Gastrocnemius medialis (tissue), 4 donors: ENCODE measurements at places on chromosomes 4 and X. TPM values are rescaled to one million over a fixed set of nuclear protein-coding genes. Genes with fewer than 3 reads are reported as not detected.
A peak's percentile ranks its signal among the peaks of the same experiment; 100 is the strongest.

DNA sequence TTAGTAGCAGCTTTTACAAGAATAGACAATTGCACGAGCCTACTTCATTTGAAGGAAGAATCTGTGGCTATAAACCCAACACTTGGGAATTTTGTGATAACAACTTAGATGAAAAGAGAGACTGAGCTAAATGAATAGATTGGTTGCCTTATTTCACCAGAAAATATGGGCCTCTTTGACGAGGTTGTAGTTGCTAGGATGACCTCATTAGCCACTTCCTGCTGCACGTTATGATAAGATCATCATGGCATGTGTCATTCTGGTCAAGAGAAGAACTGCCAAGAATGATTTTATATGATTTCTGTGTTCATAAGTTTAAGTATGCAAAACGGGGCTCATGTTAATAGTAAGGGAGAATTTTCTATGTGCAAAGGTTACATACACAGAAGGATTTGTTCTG lies 321.9 kb upstream of the GIMD1 start:
- no peak for DNase-seq
- H3K36me3 ChIP-seq = no peaks in the 10 kb centered on the region
- no peaks in the 10 kb centered on the region for H3K27me3 ChIP-seq
- H3K4me1 ChIP-seq = no peaks in the 10 kb centered on the region
- H3K27ac ChIP-seq = no peak overlapping the region

DNA sequence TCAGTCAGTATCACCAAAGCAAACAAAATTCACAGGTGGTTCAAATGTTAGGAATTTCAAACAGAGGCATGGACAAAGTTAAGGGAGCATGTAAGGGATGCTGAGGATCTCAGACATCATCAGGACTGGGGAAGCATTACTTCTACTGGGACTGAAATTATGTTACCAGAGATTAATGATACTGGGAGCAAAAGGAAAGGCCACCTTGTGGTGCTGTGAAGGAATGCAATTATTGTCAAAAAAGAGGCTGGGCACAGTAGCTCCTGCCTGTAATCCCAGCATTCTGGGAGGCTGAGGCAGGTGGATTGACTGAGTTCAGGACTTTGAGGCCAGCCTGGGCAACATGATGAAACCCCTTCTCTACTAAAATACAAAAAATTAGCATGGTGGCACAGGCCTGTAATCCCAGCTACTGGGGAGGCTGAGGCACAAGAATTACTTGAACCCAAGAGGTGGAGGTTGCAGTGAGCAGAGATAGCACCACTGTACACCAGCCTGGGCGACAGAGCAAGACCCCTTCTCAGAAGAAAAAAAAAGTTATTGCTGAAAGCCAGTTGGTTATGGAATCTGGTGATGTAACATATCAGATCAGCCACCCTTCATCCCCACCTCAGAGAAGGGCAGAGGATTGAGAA lies 954.3 kb downstream of the PCDH7 start:
- H3K27ac ChIP-seq = no peak overlapping the region
- H3K4me3 ChIP-seq = no peak overlapping the region
- H3K4me1 ChIP-seq = no peaks in the 10 kb centered on the region
- no peaks in the 10 kb centered on the region for H3K27me3 ChIP-seq
- no peaks in the 10 kb centered on the region for H3K36me3 ChIP-seq

- peaks cover 7% of the 10 kb centered on the region for H3K4me1 ChIP-seq
- no peak overlapping the region for H3K4me3 ChIP-seq
- H3K36me3 ChIP-seq = peaks cover 14% of the 10 kb centered on the region
- DNase-seq = no peak
- no peaks in the 10 kb centered on the region for H3K27me3 ChIP-seq
Observed at GRCh38 chr4:1705732-1706131, 6.4 kb downstream of the SLBP start.

DNA sequence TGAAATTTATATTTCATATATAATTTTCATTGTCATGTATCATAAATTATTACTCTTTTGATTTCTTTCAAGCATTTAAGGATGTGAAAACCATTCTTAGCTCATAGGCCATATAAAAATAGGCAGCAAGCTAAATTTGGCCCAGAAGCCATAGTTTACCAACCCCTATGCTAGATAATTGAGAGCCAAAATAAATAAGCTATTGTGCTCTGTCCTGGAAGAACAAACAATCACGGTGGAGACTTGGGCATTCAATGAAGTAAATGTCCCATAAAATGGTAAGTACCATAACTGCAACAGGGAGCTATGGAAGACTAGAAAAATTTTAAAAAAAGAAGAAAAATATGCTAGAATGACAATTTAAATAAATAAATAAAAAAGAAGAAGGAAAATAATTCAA lies 60.9 kb upstream of the PACRGL start:
- no peak overlapping the region for H3K4me3 ChIP-seq
- H3K27ac ChIP-seq = no peak overlapping the region
- H3K27me3 ChIP-seq = no peaks in the 10 kb centered on the region
- H3K36me3 ChIP-seq = no peaks in the 10 kb centered on the region

DNA sequence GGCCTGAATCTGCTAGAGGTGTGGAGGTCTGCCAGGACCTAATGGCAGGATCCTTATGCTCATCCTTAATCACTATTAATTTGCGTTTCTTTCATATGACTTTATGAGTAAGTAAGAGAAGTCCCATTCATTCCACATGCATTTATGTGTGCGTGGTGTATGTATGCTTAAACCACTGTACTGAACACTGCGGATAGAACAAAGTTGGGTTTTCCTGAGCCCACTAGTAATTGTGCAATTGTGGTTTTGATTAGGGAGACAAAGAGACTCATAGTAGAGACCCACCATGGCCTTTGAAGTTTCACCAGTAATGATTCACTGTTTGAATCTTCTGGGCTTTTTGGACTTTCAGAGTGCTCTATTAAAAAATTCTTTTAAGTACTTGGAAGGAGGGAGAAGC lies 498.5 kb upstream of the DIPK2B start:
- DNase-seq = no peak
- no peaks in the 10 kb centered on the region for H3K4me1 ChIP-seq
- no peak overlapping the region for H3K27ac ChIP-seq
- H3K36me3 ChIP-seq = no peaks in the 10 kb centered on the region
- H3K27me3 ChIP-seq = no peaks in the 10 kb centered on the region

DNA sequence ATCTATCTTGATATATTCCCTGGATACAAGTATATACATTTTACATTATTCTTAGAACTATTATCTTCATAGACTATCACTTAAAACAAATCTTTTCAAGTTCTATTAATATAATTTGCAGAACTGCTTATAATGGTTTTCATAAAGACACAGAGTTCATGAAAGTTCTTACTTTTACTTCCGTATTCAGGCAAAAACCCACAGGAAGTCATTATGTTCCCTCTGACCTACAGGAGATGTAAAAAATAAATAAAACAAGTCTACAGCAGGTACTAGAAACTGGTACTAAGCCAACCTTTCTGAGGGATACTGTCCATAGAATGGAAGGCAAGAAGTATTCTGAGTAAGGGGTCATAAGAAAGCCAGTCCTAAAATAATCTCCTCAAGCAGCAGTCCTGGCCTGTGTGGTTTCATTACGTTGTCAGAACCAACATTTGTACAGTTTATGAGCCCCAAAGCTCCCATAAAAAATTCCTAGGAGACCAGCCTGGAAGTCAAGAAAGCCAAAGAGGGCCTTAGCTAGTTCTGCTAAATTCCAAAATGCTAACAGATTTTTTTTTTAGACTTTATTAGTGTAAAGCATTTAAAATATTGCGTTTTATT lies 68.6 kb downstream of the CAMK2D start:
- H3K36me3 ChIP-seq = no peaks in the 10 kb centered on the region
- H3K4me3 ChIP-seq = no peak overlapping the region
- peak overlapping the region; percentile 63 for H3K27ac ChIP-seq
- H3K4me1 ChIP-seq = peaks cover 35% of the 10 kb centered on the region
- DNase-seq = no peak

DNA sequence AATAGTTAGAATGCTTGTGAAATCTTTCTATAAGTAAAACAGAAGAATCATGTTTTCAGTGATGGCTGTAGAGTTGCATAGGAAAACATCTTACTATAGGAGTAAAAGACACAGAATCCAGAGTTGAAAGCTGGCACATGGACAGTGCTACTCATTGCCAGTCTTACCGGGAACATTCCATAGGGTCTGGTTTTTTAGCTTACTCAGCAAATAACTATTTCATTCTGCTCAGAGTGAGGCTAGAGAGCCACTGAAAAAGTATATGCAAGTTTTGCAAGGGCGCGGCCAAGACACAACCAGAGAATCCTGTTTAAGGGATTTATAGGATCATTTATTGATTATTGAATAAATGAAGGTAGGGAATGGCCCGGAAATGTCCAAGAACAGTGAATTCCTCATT lies 60.3 kb downstream of the MTHFD2L start:
- H3K4me1 ChIP-seq = no peaks in the 10 kb centered on the region
- no peak overlapping the region for H3K27ac ChIP-seq
- DNase-seq = no peak
- no peaks in the 10 kb centered on the region for H3K27me3 ChIP-seq
- H3K36me3 ChIP-seq = no peaks in the 10 kb centered on the region

DNA sequence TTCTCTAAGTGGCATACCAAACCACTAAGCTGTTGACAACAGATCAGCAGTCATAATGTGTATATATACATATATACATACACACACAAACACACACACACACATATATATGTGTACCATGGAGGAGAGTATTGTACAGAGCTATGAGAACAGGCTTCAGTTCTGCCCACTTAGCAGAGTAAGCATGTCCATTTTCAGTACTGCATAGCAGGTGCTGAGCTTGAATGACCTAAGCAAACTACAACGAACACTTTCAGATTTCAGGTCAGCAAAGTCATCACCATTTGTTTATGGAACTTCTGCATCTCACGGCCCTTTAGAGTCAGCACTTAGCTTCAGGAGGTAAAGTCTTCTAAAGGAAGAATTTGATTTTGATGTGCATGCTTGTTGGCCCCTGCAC lies 735.8 kb upstream of the ATOH1 start:
- H3K4me3 ChIP-seq = no peak overlapping the region
- H3K27me3 ChIP-seq = no peaks in the 10 kb centered on the region
- no peak for DNase-seq
- H3K4me1 ChIP-seq = no peaks in the 10 kb centered on the region

GRCh38 chr4:159298502-159298901 lies 195.6 kb downstream of the RAPGEF2 start:
- no peaks in the 10 kb centered on the region for H3K27me3 ChIP-seq
- DNase-seq = no peak
- peaks cover 25% of the 10 kb centered on the region for H3K4me1 ChIP-seq
- no peak overlapping the region for H3K4me3 ChIP-seq

GRCh38 chr4:8282134-8282641 lies 12.6 kb downstream of the HTRA3 start:
- H3K27ac ChIP-seq = no peak overlapping the region
- H3K4me3 ChIP-seq = no peak overlapping the region
- H3K4me1 ChIP-seq = peaks cover 11% of the 10 kb centered on the region
- no peaks in the 10 kb centered on the region for H3K36me3 ChIP-seq
- no peaks in the 10 kb centered on the region for H3K27me3 ChIP-seq

- no peak overlapping the region for H3K4me3 ChIP-seq
- H3K36me3 ChIP-seq = no peaks in the 10 kb centered on the region
- H3K27me3 ChIP-seq = no peaks in the 10 kb centered on the region
- H3K27ac ChIP-seq = no peak overlapping the region
- no peaks in the 10 kb centered on the region for H3K4me1 ChIP-seq
Observed at GRCh38 chr4:164307262-164307661, 446.7 kb upstream of the SMIM31 start.

DNA sequence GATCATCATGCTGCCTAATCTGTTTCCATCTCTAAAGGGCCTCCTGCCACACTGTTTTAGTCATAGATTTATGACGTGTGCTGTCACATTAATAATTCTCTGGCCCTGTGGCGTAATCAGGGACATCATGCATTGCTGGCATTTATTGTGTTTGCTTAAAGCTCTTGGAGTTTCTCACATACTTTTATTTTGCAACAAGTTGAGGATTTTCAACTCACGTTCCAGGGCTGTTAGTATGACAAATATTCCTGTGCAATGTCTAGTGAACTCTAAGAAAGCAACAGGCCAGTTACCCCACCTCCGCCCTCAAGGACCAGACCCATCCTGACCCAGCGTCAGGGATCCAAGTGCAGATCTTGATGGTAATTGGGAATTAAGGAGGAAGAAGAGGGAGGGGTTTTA lies 7.8 kb upstream of the PIGA start:
- no peaks in the 10 kb centered on the region for H3K4me1 ChIP-seq
- H3K4me3 ChIP-seq = no peak overlapping the region
- no peaks in the 10 kb centered on the region for H3K36me3 ChIP-seq
- H3K27ac ChIP-seq = no peak overlapping the region
- H3K27me3 ChIP-seq = no peaks in the 10 kb centered on the region

- H3K27ac ChIP-seq = no peak overlapping the region
- H3K27me3 ChIP-seq = no peaks in the 10 kb centered on the region
- no peaks in the 10 kb centered on the region for H3K4me1 ChIP-seq
Observed at GRCh38 chr4:170336238-170336775, 246.6 kb upstream of the AADAT start.

The RHOXF2B gene
- total RNA-seq = not detected

The DDX53 gene
- total RNA-seq = not detected

The STK32B gene
- 0.49 TPM for total RNA-seq

The NPY1R gene
- total RNA-seq = 1.2 TPM

The BCLAF3 gene
- total RNA-seq = 2.4 TPM
